ENCODE measurements at places on chromosomes 6 and 20. TPM values are rescaled to one million over a fixed set of nuclear protein-coding genes. Genes with fewer than 3 reads are reported as not detected.

PCMT1 gene
- 25.8 TPM for total RNA-seq

PGC gene
- total RNA-seq = not detected

OPN5 gene
- not detected for total RNA-seq

MYBL2 gene
- total RNA-seq = 134 TPM

SYCP2 gene
- not detected for total RNA-seq

PCNA gene
- 42.4 TPM for total RNA-seq

FOXF2 gene
- total RNA-seq = 10.2 TPM

NANP gene
- 7.1 TPM for total RNA-seq

EEF1A2 gene
- 4.2 TPM for total RNA-seq

ENPP5 gene
- not detected for total RNA-seq

LAMA4 gene
- 52.9 TPM for total RNA-seq

ARHGAP40 gene
- not detected for total RNA-seq

BPI gene
- not detected for total RNA-seq

JAG1 gene
- total RNA-seq = 106 TPM

RNF182 gene
- total RNA-seq = not detected

KCNK5 gene
- total RNA-seq = 58.6 TPM

LINC00237 gene
- total RNA-seq = not detected

TRAPPC3L gene
- not detected for total RNA-seq

OLIG3 gene
- total RNA-seq = not detected

RBM12 gene
- total RNA-seq = 31.8 TPM

HFE gene
- 7.8 TPM for total RNA-seq

NR2E1 gene
- not detected for total RNA-seq

MLN gene
- total RNA-seq = not detected

LRRC73 gene
- total RNA-seq = not detected

MRPS18B gene
- 32.4 TPM for total RNA-seq

EFCAB8 gene
- 0.14 TPM for total RNA-seq

HUS1B gene
- total RNA-seq = 7.5 TPM

C20orf141 gene
- not detected for total RNA-seq

SLPI gene
- total RNA-seq = 18.5 TPM

PDE7B gene
- total RNA-seq = 0.40 TPM

OR2H2 gene
- total RNA-seq = not detected

SAMD10 gene
- 11.9 TPM for total RNA-seq

RAB44 gene
- total RNA-seq = 0.60 TPM

TSBP1 gene
- not detected for total RNA-seq

SLC17A9 gene
- total RNA-seq = 2.8 TPM

RIPOR2 gene
- 3.0 TPM for total RNA-seq

SLC17A1 gene
- not detected for total RNA-seq

GLP1R gene
- not detected for total RNA-seq

LY86 gene
- total RNA-seq = not detected

DEFB112 gene
- total RNA-seq = not detected

RHAG gene
- total RNA-seq = not detected

UNC5CL gene
- total RNA-seq = 8.4 TPM

C20orf144 gene
- not detected for total RNA-seq

TXLNB gene
- total RNA-seq = not detected

HLA-F gene
- total RNA-seq = 327 TPM

TEAD3 gene
- total RNA-seq = 23.0 TPM
